Stimulated activated CD4-positive, alpha-beta T cell treated with anti-CD3 and anti-CD28 coated beads, Interleukin-2, amount 100 ng/mL, for 4 hours (primary cell): ENCODE measurements at places on chromosomes 12 and 14.

- no peak for DNase-seq
Measured at GRCh38 chr14:93005135-93005813, 82.3 kb downstream of the CHGA start.

- peak; percentile 79 for DNase-seq
Measured at GRCh38 chr14:97458661-97459579, 661.7 kb downstream of the VRK1 start.

GRCh38 chr12:8697120-8697475, 693 bp upstream of the RIMKLB start:
- no peak for DNase-seq

- DNase-seq = no peak
Measured at GRCh38 chr14:79786522-79786921, 424.8 kb downstream of the DIO2 start.

- no peak for DNase-seq
Measured at GRCh38 chr12:7859552-7859951, 13.2 kb downstream of the SLC2A14 start.

DNA sequence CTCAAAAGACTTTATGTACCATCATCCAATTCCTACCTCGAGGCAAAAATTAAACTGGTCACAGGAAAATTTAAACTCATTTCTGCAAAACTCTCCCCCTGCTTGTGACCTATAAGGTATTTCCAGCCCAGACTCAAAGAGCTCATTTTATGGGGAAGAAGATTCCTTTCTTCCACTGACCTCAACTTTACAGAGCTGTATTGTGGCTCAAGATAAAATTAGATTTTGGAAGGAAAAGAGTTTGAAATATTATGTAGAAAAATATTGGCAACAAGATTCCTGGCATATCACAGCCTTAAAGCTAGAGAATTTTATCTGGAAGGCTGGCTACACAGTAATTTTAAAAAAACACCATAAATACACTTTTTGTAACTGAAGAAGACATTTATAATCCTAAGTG, 91.7 kb downstream of the STXBP6 start:
- DNase-seq = no peak

- DNase-seq = no peak
Measured at GRCh38 chr12:63521706-63522105, 146.6 kb downstream of the DPY19L2 start.

DNA sequence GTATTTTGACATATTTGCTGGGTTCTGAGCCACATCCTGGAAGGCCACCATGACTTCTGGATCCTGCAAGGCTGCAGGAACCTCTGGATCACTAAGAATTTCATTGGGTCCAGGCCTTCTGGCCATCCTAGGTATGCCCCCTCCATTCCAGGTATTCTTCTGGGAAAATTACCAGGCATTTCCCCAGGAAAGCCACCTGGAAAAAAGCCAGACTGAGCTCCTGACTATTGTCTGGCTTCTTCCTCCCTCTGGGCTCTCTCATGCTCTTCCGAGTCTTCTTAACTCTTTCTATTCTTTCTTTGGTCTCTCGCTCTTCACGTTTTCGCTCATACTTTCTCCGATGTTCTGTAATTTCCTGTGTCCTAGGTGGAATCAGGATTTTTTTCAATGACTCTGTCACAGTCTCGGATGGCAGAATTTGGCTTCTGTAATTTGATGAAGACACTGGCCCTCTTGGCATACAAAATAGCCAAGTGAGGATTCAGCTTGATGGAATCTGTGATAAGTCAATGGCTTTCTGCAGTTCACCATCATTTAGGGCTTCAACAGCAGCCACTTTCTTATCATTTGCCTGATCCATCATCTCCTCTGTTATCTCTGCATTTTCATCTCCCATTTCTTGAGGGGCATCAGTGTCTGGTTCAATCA, 42.6 kb downstream of the ATP23 start:
- DNase-seq = no peak

- peak; percentile 60 for DNase-seq
Measured at GRCh38 chr12:54207539-54208294, 18.9 kb upstream of the SMUG1 start.

DNA sequence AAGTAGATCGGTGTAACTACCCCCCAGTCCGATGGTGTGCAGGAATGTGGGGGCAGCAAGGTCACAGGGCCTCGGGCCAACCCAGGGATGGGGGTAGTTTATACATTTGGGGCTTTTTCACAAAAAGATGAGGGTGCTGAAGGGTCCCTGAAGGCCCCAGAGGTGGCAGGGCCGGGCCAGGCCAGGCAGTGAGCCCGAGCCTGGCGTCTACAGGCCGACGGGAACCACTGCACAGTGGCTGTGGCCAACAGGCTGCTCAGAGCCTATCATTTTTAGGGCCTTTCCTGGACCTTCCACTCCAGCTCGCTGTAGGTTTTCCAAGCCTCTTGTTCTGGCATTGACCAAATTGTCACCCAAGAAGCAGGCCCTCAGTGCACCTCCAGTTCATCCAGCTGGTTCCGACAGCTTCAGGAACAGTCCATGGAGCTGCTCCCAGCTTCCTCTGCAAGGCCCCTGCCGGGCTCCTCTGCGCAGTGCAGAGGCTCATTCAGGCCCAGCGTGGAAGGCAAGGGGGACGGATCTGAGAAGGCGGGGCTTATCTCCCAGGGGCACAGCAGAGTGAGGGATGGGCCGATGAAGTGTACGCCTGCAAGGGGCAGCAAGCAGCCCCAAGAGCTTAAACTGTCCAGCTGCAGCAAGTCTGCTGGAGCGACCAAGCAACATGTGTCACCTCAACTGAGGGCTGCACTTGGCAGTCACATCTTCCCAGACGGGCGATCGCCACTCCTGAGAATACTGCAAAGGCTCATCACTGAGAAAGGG, 13.9 kb downstream of the CDCA4 start:
- DNase-seq = no peak

GRCh38 chr12:84701041-84701440, 211.6 kb downstream of the SLC6A15 start:
- DNase-seq = no peak

GRCh38 chr12:128267131-128267622, at the start of gene TMEM132C:
Gene TMEM132C (plus strand): TSS chr12:128267170. CDS start chr12:128267403, 233 bp downstream.
- DNase-seq = no peak
